Daoy (cell line): ENCODE measurements at places on chromosomes 11 and 22. TPM values are rescaled to one million over a fixed set of nuclear protein-coding genes. Genes with fewer than 3 reads are reported as not detected.

ADAMTS8 gene
- not detected in 2 replicates for total RNA-seq

DNA sequence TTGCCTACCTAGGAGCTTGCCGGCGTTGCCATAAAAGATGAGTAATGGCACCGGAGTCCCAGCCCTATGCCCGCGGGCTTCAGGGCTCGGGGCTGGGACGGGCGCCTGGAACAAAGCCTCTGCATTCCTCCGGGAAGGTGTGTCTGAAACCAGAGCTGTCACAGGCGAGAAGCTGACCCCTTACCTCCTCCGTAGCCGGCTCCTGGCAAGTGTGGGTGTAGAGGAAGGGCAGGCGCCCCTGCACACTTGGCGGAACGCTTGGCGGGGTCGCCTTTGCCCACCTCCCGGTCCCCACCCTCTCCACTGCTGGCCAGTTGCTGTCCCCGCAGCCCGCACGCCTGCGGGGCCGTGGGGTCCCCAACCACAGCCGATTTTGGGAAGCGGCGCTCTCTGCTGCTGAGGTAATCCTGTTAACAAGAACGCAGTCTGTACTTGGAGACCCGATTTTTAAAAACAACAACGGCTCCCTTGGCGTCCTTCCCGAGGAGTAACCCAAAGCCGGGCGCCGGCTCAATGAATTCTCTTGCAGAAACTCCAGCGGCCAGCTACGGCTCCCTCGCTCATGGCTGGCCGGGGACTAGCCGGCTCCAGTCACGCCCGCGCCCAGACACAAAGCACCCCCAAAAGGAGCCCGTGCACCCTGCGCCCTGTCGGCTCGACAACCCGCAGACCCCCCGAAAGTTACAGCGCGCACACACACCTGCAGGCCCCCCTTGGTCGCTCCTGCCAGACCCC lies 89.2 kb downstream of the PLEKHA7 start:
- DNase-seq = peak; percentile 62

GRCh38 chr11:93895106-93895862 lies 44.9 kb upstream of the VSTM5 start:
- peak; percentile 39 for DNase-seq

DNA sequence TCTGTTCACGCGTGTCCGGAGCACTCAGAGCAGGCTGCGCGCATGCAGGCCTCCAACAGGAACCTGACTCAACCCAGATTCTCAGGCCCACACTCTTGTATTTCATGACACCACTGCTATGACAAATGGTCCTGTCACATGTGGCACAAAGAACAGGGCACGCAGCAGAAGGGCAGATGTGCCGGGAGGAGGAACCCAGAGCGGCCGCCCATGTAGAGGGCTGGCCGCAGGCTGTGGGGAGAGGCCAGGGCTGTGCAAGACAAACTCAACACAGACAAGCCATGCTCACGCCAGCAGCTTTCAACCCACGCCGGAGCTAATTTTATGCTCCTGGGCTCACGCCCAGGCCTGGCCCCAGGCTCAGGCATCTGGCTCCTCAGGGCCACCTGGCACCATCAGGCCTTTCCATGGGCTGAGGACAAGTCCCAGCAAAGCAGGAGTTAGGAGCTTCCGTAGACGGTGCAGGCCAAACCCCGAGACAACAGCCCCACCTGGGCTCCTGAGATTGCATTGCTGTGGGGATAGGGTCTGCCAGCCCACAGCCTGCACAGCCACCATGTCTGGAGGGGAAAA lies 40.0 kb downstream of the DUSP8 start:
- no peak for DNase-seq
